Fibroblast of the aortic adventitia (primary cell): ENCODE measurements at places on chromosomes 4 and X. TPM values are rescaled to one million over a fixed set of nuclear protein-coding genes. Genes with fewer than 3 reads are reported as not detected.

GRCh38 chr4:17115583-17115982, 217.1 kb upstream of the LDB2 start:
- no peak for DNase-seq

DNA sequence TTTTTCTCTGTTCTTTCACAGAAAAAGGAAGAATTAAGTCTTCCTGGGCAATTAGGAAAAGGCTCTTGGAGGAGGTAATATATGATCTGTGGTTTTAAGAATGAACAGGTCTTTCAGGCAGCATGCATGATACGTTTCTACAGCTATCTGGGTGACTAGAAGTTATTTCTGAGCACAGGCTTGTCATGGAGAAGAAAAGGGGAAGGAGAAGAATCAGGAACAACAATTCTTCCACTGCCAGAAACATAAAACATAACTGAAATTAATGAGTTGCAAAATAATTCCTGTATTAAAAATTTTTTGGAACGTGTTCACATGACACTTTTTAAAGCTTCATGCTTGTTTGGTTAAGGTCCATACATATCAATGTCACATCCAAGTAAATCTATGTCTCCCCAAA, 17.7 kb upstream of the STIM2 start:
- no peak for DNase-seq

PF4V1 gene
- total RNA-seq: not detected in 2 replicates

- DNase-seq: no peak
These were observed 18.5 kb downstream of the METAP1 start for GRCh38 chr4:99013884-99014523.

KLHL8 gene
- 10.1 and 62.4 TPM in 2 replicates for total RNA-seq

RNF150 gene
- 0.57 and 0.99 TPM in 2 replicates for total RNA-seq

DNA sequence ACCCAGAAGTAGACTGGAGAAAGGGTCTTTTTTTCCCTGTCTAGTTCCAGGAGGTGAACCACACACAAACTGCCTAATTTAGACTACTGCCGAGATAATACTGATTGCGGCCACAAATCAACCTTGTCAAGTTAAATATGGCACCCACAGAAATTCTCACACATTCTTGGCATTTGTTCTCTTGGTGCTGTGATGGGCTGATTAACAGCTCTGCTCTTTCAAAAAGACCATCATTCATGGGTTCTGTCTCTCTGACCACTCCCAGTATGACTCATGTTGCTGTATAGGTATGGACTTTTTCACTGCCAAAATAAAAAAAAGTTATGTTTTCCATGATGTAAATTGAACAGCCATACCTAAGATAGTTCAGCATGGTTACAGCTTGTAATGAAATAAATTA, 1003.5 kb upstream of the LCORL start:
- DNase-seq: no peak

GRCh38 chr4:73676861-73677323, 56.7 kb upstream of the RASSF6 start:
- peak; percentile 37 for DNase-seq

EBP gene
- total RNA-seq: 30.7 and 49.2 TPM in 2 replicates

SOX3 gene
- not detected in 2 replicates for total RNA-seq

FATE1 gene
- total RNA-seq: not detected in 2 replicates

DNA sequence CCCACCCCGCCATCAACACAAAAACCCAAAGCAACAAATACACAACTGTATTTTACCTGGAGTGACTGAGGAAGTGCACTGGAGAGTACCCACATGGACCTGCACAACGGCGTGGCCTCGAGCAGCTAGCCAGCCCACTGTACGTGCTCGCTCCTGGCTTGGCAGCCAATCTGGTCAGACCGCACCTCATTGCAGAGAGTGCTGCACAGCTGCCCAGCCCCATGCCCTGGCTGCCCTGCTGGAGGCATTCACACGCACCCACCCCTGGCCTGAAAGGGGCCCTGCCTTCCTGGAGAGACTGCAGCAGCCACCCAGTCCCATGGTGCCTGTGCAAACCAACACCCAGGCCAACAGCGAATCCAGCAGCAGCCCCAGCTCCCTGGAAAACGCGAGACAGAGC, 116.3 kb downstream of the GALNTL6 start:
- no peak for DNase-seq

NDP gene
- total RNA-seq: 0.41 and 2.9 TPM in 2 replicates

- DNase-seq: no peak
These were observed 275.3 kb downstream of the CRLF2 start for GRCh38 chrX:936979-937769.

GRCh38 chrX:153440556-153441135, 5.2 kb downstream of the TREX2 start:
- DNase-seq: no peak

CTBP1 gene
- total RNA-seq: 141 and 191 TPM in 2 replicates

DNA sequence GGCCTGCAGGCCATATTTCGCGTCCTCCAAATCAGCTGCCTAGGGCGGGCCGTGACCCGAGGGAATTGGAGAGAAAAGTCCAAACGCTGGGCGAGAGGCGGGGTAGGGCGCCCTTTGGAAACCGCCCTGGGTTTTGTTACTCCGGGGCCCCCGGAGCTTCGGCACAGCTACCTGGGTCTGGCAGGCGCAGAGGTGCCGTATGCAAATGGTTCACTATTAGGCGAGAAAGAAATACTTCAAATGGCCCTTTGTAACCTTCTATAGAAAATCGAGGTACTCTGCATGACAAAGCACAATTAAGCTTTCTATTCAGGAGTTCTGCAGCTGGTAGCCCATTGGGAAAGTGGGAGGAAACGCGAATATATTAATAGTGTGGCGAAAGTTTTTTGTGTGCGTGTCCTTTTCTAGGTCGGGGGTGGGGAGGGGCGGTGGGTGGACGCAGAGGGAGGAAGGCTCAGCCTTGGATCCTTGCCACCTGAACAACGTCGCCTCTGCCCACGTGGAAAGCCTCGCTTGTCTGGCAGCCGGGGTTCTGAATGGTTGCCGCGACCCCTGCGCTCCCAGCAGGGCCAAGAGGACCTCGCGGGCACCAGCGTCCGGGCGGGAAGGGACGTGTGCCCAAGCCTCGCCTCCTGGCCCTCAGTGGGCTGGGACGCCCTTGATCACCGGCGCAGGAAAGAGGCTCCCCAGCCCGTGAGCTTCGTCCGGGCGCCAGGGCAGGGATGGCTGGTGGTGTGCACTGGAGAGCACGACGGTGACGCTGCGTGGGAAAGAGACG, 9.5 kb downstream of the GSX2 start:
- no peak for DNase-seq

SSX3 gene
- total RNA-seq: not detected in 2 replicates

ADGRL3 gene
- under 0.01 and 7.9 TPM in 2 replicates for total RNA-seq

PLP1 gene
- 2.3 TPM in 1 of 2 replicates, not detected in the other for total RNA-seq

DNA sequence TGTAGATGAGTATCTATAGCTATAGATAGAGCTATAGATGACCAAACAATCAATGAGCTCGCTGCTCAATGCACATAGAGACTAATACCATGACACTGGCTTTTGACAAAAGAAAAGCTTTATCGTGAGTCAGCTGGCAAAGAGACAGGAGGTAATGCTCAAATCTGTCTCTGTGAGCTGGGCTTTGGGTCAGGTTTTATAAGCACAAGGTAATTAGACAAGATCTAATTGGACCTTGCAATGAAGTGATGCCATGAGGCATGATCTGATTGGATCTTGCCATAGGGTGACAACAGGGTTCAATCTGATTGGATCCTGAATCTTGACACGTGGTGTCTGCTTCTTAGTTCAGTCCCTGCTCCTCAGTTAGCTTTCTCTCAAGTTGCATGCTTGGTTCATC, 180.7 kb upstream of the MXRA5 start:
- no peak for DNase-seq

PRRG3 gene
- 0.45 and 0.49 TPM in 2 replicates for total RNA-seq

DNA sequence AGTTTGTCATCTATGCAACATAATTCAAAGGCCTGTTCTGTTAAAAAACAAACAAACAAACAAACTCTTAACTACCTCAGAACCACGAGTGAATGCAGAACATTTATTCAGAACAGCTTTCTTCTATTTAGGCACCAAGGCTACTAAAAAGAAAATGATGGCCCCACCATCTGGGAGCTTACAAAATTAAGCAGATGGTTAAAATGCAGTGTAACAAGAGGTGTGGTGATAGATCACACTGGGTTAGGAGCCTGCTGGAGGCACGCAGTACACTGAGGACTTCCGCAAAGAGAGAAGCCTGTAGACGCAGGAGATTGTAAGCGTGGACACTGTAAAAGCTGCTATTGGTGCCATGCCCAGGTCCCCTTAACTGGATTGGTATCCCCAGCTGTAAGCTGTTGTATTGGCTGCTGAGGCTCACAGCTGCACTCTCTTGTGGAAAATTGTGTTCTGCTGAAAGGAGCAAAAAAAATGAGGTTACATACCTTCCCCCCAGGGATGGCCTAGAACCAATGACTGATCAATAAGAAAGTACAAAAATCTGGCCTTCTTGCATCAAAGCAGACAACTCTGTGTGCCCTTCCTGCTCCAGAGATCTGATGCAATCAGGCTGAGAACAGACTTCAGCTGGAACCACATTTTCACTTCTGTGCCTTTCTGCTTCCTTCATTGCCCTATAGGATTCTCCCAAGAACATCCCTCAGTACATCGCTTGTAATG, 60.0 kb downstream of the SHROOM3 start:
- no peak for DNase-seq

DNA sequence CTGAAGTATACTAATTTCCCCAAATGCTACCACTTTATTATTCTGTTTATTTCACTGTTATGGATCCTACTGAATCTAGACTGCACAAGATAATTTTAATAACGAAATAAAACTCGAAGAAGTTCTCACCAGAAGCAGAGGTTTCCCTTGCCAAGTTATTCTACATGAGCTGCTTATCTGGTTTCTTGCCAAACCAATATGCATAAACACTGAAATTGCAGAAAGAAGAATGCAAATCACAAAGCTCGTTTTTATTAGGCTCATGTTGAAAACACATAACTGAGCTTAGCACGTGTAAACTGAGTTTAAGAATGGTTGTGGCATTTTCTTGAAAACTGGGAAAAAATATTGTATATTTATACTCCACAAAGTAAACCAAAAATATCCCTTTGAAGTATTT, 35.9 kb downstream of the GRID2 start:
- DNase-seq: no peak

DNA sequence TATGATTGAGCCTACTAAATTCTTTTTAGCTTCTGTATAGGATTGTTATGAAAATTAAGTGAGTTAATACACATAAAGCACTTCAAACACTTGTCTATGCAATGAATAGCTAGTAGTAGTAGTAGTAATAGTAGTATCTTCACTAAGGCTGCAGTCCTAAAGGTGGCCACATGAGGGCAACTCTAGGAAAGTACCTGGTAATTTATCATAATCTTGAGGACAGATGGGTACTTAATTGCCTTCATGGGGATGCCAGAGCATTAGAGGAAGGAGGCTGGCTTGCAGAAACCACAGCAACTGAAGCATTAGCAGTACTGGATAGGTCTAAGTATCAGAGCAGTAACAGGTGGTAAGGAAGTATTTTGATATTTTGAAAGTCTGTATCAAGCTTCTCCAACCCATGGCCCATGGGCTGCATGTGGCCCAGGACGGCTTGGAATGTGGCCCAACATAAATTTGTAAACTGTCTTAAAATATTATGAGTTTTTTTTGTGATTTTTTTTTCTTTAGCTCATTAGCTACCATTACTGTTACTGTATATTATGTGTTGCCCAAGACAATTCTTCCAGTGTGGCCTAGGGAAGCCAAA, 17.3 kb downstream of the NIPAL1 start:
- peak; percentile 16 for DNase-seq

ENPP6 gene
- 0.18 TPM in 1 of 2 replicates, not detected in the other for total RNA-seq
